Nucleus accumbens (tissue), 56 donors: ENCODE measurements at places on chromosomes 2 and 18.

DNA sequence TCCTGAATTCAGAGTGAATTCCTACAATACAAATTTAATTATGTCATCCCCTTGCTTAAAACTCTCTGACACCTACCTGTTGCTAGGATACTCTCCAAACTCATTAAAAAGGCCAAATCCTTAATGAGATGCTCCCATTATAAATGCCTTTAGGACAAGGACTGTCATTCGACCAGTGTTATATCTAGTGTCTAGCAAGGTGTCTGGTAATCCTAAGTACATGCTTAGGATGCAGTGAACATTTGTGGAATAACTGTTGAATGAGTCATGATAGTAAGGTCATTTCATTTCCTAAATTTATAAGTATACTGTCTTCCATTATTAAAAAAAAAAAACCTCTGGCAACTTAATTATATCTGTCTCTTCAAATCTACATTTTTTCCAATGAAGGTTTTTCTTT, 588.9 kb upstream of the NRXN1 start:
- DNase-seq = no peak

- DNase-seq = no peak
Observed at GRCh38 chr18:14075196-14075595, 57.0 kb downstream of the ZNF519 start.

GRCh38 chr18:10558243-10558966, 32.6 kb downstream of the NAPG start:
- no peak for DNase-seq

DNA sequence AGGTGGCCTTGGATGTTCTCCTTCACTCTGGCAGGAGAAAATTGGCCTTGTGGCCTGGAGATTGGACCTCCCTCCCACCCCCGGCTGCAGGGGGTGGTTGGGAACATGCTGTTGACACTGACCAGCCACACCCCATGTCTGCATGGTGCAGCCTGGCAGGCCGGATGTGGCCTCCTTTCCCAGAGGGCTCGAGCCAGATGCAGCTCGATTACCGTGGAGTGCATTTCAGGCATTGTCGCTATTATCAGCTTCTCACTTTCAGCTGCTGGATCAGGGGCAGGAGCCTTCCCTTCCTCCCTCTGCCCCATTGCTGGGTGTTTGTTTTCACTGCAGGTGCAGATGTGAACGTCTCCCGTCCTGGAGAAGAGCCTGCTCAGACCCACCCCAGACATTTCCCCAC, 211.0 kb upstream of the SIX2 start:
- DNase-seq = no peak

DNA sequence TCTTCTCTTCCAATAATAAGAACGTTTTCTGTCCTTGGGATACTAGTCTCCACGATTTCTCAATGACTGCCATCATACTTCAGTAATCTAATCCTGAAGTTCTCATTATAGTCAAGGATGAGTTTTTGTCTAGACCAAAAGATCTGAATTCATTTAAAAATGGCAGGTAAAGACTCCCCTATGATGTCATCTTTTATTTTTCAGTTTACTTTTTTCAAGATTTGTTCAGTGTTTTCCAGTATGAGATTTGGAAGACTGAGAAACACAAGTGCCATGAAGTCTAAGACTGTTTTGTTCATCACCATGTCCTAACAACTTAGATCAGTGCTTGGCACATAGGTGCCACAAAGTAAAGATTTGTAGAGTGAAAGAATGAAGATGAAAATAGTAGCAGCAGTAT, 35.8 kb upstream of the PPP4R3B start:
- DNase-seq = no peak

DNA sequence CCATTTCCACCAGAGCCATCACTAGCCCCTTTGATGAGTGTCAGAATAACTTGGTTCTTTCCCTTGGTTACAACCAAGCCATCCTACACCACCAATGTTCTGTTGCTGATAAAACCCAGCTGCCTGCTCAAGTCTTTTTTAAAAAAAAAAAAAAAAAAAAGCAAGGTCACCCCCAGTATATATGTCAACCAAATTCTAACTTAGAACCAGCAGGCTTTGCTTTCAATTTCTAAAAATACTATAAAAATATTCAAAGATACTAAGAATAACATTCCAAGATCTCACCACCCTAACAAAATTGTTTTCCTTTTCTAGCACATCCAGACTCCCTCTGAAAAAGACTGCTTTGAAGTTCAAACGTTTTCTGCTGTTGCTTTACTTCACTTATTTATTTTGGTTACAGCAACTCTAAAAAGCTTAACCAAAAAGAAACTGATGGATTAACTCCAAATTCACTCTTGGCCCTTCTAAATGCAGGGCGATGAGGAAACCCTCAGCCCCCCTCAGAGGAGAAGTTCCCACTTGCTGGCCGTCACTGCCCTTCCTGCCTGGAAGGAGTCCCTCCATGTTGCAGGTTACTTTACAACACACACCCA, 10.9 kb downstream of the UXS1 start:
- no peak for DNase-seq

DNA sequence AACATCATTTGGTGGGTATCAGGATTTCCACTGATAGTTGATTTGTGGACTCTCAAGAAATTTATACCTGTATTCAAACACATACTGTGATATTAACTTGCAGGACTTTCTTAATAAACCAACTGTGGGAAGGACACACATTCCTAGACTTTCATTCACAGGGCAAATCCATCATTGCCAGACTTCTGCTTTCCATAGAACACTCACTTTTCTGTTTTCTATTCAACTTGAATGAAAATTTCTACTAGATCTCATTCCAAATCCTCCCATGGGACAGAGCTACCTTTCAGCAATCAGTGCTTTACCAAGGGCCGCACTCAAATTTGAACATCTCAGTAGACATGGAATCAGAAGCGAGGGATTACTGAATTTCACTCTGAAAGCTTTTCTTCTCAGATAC, 612.5 kb downstream of the IRS1 start:
- DNase-seq = no peak

GRCh38 chr2:120624061-120624737, 111.5 kb upstream of the GLI2 start:
- DNase-seq = no peak

DNA sequence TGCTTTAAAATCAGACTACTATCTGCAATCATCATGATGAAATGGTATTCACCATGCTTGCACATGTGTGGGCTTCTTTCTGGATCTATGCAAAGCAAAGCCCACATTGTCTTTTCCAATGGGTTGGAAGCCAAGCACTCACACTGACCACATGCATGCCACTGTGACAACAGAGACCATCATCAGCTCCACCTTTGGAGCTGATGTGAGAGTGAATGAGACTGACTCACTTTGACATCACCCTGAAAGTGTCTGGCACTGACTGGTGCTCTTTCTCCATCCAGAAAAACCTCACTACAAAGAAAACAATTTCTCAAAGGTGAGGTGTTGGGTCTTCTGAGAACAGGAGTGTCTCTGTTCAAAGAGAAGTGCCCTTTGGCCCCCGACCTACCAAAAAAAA, 4.7 kb downstream of the MYO5B start:
- no peak for DNase-seq

DNA sequence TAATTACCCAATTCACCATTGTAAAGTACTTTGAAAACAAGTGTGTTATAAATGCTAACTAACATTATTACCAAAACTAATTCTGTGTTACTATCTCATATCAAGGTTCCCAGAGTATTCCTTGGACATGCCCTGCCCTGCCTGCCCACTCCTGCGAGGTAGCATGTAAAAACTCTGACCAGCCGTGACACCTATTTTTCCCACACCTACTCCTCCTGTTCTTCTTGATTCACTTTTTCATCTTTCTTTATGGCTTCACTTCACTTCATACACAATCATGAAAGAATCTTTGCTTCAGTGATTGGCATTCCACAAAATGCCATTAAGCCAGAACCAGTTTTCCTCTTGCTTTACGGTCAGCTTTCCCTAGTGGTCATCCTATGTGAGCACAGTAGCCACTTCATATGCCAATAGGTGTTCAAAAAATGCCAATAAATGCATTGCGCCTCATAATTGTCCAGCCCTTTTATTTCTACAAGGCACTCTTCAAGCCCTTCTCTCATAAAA, 42.6 kb upstream of the SETBP1 start:
- DNase-seq = no peak

DNA sequence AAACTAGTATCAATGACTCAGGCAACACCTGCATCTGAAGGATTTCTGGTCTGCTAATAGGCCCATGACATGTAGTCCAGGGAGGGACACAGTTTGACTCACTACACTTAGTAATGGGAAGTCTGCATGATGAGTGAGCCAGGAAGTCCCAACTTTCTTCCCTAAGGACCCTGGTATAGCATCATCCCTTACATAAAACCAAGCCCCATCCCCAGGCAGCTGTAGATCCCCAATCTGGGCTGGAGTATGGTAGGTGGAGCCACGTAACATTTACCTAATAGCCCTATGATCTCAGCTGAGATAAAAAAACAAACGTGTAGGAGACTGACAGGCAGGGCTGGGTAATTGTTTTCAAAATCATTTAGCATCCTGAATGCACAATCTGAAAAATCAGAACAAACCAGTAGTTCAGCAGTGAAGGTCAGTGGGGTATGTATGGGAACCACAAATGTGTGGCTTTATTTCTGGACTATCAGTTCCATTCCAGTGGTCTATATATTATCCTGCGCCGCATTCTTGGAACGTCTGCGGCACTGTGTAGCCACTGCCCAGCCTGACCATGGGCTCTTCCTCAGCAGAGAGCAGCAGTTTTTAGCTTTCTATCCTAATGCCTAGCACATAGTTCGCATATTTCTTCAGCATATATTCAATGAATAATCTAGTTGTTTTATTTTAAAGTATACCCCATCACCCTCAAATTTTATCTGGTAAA, 33.5 kb downstream of the EPB41L3 start:
- DNase-seq = no peak

DNA sequence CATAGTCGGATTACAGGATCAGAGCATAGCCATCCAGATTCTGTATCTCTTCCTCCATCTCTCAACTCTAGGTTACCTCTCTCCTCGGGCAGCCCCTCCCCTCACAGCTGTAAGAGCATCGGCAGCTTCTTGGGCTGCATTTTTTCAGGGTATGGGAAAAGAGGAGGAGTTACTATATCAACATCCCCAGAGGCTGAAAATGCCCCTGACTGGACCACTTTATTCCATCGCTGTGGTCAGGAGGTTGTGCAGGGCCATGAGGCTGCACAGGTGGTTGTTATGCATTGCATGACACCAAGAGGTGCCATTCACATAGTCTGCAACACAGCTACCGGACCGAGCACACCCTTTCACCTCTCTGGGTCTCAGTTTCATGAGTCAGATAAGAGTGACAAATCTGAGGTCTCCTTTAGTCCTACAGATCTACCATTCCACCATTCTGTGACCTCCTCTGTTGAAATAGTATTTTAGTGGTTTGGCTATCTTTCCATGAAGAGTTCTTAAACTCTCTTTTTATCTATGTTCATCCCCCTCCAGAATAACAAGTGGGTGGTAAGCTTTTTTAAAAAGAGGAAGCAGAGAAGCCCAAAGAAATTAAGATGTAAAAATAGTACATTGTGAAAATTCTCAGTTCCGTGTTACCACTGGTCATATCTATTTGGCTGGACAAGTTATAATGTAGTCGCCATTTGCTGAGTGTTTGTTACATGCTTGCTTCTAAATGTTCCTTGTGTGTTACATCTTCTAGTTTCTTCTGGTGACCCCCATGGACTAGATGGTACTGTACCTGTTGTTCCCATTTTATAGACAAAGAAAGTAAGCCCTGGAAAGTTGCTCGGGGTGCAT, 56.6 kb upstream of the SLC1A4 start:
- DNase-seq = no peak

DNA sequence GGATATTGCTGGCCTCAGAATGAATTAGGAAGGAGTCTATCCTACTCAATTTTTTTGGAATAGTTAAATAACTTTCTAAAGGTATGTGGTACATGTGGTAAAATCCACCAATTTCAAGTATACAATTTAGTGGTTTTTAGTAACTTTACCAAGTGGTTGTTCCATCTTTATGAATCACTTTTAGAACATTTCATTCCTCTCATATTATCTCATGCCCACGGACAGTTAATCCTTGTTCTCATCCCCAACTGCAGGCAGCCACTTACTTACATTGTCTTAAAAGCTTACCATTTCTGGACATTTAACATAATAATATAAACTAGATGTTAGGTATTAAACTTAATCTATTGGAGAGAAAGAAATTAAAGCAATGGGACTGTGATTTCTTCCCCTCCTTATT, 146.3 kb upstream of the ZC3H15 start:
- no peak for DNase-seq

DNA sequence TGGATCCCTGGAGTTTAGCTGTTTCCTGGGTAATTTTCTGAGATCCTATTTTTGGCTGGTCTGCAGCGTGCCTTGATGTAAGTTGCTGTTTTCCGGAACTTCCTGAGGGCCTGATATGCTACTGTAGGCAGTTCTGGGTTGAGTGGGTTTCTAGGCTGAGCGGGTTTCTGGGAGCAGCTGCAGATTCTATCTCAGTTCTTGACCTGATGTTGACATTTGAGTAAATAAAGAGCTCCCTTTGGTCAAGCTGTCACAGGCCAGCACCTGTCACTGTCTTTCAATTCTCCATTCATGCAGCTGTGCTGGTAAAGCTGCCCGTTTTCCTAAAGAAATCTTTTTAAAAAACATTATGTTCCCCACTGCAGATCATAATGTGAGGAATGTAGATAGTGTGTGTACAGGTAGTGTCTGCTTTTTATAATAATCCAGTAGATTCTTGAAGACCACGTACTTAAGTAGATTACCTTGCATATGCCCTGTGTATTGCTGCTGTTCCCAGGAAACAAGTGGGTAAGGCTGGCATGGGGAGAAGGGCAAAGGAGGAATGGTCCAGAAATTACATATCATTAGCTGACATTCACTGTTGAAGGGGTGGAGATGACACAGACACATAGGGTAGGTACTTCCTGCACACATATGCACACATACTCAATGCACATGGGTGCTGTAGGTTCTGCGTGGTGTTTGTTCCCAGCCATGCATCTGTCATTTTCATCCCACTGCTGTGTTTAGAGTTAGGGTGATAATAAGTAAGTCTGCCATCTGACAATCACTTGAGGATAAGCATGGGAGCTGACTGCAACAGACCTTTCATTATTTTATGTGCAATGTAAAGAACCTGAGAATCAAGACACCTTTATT, 25.9 kb downstream of the CD28 start:
- DNase-seq = no peak

- no peak for DNase-seq
Observed at GRCh38 chr2:28818053-28818452, 7.4 kb downstream of the SPDYA start.

GRCh38 chr2:118830881-118831280, 16.6 kb downstream of the EN1 start:
- no peak for DNase-seq

GRCh38 chr2:126981476-126981875, 82.8 kb downstream of the TEX51 start:
- no peak for DNase-seq

GRCh38 chr2:54573537-54573919, 117.4 kb downstream of the SPTBN1 start:
- no peak for DNase-seq

- DNase-seq = no peak
Observed at GRCh38 chr18:41338341-41338740, 616.7 kb upstream of the PIK3C3 start.

- DNase-seq = no peak
Observed at GRCh38 chr18:75124551-75124950, 84.4 kb downstream of the PTGR3 start.

- DNase-seq = no peak
Observed at GRCh38 chr2:46010925-46011490, 286.2 kb upstream of the EPAS1 start.
